ENCODE measurements at places on chromosomes 1 and 21.

- DNase-seq = no peak
Observed at GRCh38 chr21:42724226-42724920, 71.0 kb downstream of the PDE9A start.

DNA sequence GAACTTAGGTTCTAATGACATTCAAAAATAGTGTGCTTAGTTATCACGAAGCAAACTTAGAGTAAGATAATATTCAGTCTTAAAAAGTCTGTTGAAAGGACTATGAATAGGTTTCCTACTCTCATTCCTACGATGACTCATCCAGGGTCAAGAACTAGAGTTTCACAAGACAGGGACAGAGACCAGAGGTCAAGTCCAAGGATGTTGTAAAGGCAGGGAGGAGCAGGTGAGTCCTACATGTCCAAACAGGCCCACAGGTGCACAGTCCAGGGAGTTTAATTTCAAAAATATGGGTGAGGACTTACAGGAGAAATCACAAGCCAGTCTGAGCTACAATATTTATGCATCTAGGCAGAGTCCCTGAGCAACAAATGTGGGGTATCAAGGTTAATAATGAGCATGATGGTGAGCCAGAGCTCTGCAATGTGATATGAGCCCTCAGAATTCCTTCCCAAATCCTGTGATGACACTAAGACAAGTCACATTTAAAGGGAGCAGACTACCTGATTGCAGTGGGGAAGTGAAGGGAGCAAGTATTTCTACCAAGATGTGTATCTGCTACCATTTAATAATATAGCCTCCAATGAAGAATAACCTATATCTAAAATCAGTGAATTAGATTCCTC, 100.0 kb upstream of the NRIP1 start:
- DNase-seq = no peak

DNA sequence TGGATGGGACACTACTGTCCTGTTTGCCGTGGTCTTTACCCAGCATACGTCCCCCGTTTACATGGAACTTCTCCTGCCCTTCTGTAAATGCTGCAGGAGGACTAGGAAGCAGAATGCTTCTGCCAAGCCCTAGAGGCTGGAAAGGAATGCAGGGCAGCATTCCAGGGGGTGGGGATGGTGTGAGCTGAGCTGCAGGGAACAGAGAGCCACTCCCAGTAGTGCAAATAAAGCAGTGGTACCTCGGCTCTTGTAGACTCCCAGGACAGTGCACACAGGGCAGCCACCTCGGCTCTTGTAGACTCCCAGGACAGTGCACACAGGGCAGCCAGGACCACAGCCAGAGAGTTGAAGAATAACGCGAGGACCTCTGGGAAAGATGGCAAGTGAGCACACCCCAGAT, 35.4 kb downstream of the PTPRU start:
- DNase-seq = no peak

- DNase-seq = no peak
Observed at GRCh38 chr1:115251856-115252255, 86.2 kb downstream of the NGF start.

DNA sequence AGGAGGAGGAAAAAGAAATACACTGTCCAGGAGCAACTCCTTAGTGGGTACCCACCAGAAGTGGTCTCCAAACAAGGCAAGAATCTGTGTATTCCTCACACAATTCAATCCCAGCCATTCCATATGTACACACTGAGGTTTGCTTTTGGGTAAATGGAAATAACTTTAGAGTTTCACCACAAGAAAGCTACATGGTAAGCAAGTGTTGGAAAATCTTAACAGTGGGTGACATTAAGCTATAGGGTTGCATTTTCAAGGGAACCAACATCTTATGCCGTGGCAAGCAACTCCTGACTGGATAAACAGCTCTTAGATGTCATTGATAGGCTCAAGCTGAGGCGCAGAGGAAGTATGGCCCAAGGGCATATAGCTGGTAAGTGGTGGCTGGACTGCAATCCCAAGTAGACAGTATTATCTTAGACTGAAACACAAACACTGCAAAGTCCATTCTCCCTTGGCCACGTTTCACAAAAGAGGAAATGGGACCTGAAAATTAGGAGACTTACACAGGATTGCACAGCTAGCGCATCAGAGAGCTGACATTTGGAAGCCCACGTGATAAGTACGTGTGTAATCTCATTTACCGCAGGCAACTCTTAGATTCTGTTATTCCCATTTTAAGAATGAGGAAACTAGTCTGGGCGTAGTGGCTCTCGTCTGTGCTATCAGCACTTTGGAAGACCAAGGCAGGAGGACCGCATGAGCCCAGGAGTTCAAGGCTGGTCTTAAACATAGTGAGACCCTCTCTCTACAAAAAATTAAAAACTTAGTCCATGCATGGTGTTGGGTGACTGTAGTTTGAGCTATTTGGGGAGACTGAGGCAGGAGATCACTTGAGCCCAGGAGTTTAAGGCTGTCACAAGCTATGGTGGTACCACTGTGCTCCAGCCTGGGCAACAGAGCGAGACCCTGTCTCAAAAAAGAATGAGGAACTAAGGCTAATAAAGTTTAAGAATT, 4.0 kb upstream of the BRWD1 start:
- DNase-seq = no peak

DNA sequence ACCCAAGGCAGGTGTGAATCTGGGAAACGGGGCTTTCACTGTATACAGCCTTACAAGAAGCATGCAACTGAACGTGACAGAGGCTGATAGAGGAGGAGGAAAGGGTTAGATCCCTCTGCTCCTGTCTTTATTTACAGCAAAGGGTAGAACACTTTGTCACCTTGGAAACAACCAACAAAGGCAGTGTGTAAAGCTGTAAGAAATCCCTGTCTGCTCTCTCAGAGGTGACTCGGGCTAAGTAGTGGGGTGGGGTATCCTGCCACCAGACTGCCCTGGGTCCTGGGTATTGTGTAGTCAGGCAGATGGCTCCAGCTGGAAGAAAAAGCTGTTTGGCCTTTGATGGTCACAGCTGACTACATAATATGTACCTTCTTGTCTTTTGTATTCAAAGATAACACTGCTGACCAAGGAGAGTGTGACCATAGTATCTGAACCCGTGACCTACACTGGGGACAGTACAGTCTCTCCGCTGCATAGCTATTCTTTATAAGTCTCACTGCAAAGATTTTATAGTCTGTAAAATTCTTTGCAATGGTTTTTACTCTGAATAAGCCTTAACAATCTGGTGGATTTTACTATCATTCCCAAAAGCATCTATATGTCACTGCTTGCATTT, 22.1 kb upstream of the POU2F1 start:
- DNase-seq = no peak

- DNase-seq = no peak
Observed at GRCh38 chr1:67855961-67856360, 22.7 kb upstream of the GNG12 start.

DNA sequence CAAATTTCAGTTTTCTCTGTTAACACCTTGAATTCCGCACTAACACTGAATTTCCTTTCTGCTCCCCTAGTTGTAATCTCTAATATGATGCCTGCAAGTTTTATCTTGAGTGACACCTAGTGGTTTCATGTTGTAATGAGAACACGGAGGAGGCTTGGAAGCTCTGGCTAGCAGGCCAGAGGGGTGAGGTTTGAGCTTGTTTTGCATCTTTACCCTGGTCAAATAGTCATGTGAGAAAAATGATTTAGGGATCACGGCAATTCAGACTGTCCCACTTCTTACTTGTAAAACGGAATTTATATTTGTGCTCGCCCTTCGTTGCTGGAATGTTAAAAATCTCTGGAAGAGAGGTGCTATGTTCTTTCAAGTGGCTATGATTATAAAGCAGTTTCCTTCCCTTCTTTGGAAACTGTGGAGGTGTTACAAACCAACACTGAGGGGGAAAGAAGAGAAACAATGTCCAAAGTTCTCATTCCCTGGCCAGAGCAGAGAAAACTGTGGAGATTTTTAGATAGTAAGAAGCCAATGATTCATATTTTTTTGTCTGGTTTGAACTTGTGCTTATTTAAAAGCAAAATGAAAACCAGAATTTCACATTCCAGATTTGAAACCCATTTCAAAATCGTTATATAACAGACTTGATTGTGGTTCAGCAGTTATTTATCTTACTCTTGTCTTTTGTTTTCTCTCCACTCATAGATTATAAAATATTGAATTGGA, 5.3 kb upstream of the MROH9 start:
- DNase-seq = peak; percentile 74

DNA sequence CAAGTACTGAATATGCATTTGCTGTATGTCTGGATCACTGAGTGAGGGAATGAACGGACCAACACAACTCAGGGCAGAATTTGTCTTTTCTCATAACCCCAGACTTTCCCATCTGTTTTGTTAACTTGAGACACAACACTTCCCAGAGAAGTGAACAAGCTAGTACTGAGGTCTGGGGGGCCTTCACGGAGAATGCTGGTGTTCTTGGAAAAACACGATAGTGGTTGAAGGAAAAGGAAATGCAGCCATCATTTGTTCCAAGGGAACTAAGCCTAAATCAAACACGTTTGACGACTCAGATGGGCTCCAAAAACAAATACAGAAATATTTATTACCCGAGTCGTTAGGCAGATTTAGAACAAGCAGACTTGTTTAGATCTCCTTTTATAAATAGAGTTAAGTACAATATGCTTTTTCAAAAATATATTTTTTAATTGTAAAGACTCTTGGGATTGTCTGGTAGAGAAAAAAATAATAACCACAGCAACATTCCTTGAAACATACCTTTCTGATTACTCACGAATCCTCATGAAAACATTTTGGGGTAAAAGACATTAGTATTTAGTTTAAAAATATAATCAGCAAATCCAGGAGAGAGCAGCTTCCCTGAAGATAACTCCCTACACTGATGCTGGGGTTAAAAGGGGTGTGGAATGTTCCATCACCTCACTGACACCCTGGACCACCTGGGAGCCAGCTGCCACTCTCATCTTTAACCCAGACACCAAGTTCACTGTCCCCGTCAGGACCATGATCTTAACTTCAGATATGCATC, 427.7 kb upstream of the RUNX1 start:
- DNase-seq = no peak

DNA sequence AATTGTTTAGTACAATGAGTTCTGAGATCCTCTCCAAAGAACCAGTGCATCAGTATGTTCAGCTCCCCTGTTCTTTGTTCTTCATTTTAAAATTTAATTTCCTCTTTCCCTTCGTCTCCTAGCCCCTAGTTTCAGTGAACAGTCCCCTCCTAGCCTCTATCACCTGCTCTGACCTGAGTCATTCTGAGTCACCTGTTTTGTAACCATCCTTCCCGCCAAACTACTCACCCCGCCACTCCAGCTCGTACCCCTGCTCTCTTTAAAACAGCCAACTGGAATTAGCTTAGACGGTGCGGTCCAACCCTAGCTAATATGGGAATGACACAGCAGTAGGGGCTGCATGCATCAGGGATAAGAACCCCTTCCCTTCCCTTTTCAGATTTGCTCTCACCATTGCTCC, 16.8 kb upstream of the ERVH48-1 start:
- DNase-seq = no peak

GRCh38 chr1:107342316-107342715, 201.5 kb downstream of the NTNG1 start:
- DNase-seq = no peak

DNA sequence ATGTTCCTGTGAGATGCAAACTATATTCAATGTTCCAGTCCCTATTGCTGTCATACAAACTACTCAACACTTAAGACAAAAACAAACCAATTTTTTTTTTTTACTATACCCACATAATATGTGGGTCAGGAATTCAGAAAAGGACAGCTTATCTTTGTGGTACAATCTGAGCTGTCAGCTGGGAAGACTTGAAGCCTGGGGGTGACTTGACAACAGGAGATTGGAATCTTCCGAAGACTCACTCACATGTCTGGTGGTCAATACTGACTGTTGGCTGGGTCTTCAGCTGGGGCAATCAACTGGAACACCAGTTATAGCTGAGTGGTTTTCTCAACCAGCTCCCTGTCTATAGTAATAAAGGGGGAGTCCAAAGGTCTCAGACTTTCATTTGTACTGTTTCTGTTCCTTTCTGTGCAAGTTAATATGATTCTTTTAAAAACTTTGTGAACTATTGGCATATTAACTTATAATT, 81.7 kb upstream of the ATP1B1 start:
- DNase-seq = no peak

DNA sequence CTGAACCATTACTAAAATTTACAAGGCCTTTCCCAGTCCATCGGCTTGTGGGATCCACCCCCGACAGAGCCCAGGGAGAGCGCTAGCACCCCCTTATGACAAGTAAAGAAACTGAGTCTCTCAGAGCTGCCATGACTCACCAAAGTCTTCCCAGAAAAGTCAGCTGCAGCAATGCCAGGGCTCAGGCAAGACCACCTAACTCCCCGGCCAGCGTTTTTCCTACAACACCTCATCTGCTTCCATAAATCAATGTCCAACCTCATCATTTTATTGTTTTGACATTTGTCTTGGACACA, 15.0 kb downstream of the DHCR24 start:
- no peak for DNase-seq

DNA sequence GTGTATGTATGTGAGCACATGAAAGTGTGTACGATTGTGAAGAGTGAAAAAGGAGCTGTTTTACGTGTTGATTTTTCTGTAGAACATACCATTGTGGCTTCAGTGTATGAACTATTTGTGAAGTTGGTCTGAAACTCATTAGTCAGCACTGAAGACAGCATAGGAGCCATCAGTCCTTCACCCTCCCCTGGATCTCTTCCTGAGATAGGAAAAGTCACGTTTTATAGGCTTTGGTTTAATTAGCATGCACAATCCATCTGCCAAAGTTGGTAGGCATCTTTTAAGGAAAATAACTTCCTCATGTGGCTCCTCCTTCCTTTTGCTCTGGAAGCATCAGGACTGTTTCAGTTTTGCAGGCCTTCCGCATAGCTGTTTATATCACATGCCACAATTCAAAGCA, 1.4 kb upstream of the RABIF start:
- no peak for DNase-seq

DNA sequence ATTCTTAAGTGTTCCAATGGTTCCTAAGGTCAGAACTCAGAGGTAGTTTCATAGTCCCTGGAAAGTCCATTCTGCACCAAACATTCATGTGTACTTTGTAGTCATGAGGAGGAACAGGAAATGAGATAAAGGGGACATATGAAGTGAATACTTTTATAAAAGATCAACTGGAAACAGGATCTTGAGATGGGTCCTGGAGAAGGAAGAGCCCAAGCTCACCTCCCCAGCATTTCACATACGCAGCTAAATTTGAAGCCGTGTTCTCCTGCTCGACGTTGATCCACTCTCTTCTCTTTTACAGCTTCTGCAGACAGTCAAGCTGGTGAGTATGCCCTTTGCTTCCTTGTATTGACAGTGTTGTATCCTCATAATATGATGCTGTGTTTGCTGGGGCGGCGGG, 429 bp downstream of the FCGR2A start:
- DNase-seq = no peak
